ENCODE measurements at places on chromosomes 6 and 20.

- DNase-seq, result no peak
These were observed 19.4 kb upstream of the MAPK13 start for GRCh38 chr6:36110863-36111262.

GRCh38 chr6:88157106-88157505, 9.0 kb downstream of the CNR1 start:
- DNase-seq, result no peak

GRCh38 chr6:57097596-57097995, 7.6 kb downstream of the ZNF451 start:
- no peak for DNase-seq

DNA sequence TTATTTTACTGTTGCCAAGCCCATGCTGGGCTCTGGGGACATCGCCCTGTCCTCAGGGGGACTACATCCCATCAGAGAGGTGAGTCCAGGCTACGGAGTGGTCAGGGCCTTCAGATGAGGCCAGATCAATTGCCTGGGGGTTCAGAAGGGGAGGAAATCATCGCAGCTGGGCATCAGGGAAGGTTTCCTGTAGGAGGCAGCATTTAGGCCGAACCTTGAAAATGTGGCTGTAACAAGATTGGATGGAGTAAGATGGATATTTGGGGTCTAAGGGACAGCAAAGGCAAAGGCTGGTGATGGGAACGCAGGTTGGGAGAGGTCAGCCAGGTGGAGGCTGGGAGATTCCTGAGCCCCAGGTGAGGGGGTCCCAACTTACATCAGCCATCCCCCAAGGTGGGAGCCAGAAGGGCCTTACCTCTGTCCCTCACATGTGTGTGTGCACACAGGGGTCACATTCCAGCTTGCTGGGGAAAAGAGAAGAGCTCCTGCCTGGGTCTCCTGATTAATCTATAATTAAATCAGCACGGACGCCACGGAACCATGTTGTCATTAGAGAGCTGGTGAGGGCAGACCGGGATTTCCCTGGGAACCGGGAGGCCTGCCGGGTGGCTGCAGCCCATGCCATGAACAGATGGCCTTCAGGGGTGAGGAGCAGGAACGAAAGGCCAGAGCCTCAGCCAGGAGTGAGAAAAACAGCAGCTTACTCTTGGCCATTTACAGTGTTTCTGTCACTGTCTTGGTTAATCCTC, 30.5 kb upstream of the DLGAP4 start:
- no peak for DNase-seq

DNA sequence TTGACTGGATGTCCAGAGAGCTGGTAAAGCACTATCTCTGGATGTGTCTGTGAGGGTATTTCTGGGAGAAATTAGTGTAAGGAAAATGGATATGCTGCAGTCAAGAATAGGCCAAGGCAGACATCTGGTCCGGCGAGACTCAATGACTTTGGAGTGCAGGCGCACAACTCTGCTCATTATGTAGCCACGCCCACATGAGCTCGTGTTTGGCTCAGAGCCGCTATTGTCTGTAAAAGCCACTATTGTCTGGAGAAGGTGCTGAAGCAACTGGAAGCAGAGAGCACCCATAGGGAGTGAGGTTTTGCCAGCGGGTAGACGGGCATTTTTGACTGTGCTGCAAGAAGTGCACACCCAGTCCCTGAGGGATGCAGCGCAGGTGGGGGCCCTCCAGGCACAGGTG, 305.0 kb upstream of the POU3F2 start:
- no peak for DNase-seq

DNA sequence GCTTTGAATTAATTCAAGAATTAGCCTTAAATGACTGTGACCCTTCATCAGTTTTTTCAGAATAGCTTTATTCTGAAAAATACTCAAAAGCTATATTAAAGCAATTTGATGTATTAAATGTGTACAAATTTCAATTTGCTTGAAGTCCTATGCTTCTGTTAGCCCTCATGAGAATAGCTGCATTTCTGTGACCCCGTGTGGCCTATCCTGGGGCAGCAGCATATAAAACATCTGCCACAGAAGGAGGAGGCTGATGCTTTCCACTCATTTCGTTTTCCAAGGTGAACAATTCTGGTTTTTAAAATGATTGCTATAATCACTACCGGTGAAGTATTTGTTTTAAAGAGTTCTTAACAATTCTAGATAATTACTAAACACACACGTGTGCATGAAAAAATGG, 360.3 kb downstream of the BTBD9 start:
- DNase-seq, result no peak

- no peak for DNase-seq
These were observed 831.8 kb downstream of the EPHA7 start for GRCh38 chr6:92587525-92587924.

All from NCI-H1930 (cell line).